ENCODE measurements at places on chromosomes 16 and 17.

- no peak for DNase-seq
Measured at GRCh38 chr17:75077496-75078283, 10.1 kb upstream of the SLC16A5 start.

DNA sequence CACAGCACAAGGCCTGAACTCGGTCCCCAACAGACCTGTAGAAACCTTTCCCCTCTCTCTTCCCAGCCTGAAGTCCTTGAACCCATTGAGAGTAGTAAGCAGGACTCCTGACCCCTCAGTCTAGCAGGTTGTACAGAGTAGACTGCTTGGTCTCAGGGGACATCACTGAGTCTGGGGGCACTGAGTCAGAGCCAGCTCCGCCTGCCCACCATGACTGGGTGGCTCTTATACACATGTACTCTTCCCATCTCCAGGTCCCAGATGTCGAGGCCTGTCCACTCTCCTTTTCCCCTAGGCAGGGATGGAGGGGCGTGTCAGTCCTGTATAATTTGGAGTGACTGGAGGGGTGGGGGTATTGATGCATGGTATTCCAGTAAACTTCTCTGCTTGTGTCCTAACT is 23.5 kb downstream of the LIG3 start:
- DNase-seq = no peak

GRCh38 chr17:66304304-66305174 is 2.1 kb downstream of the PRKCA start:
- DNase-seq = no peak

DNA sequence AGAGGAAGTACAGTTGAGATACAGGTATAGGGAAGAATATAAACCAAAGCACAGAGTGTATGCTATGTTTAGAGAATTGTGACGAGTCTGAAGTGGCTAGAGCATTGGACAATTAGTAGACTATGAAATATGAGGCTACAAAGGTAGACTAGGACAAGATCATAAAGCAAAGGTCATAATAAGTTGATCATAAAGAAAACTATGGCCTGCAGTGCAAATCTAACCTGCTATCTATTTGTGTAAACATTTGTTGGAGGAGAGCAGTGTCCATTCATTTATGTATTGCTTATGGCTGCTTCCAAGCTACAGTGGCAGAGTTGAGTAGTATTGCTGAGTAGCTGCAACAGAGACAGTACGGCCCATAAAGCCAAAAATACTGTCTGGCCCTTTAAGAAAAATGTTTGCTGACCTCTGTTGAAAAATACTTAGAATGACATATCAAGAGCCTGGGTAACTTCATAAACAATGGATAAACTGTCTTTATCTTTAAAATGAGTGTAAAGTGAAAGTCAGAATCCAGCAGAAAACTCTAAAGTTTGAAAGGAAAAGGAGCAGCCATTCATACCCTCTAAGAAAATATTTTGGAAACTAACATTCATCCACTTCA is 14.5 kb upstream of the OR1E2 start:
- no peak for DNase-seq

DNA sequence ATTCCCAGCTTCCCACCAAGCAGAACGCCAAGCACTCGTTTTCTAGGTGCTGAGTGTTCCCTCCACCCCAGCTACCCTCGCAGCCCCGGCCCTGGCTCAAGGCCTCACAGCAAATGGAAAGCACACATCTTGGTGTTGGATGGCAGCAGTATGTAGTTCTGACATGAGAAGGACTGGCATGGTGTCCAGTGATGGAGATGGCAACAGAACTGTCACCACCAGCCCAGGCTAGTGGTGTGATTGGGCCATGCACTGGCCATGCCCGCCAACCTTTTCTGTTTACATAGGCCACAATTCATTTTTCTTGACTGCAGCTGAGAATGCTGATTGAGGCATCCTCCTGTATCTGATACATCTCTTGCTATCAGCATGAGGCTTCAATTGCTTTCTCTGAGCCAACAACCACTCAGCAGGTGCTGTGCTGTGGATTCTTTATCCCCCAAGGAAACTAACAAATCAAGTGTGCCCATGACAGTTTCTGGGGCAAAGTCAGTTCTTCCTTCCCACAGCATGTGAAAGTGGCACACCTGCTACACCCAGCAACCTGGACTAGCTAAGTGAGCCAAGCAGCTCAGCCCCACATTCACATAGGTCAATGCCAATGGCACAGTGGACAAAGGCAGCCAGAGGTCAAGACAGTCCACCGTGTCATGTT is 3.8 kb downstream of the SLC12A4 start:
- no peak for DNase-seq

- DNase-seq = no peak
Measured at GRCh38 chr17:45104907-45105624, 27.2 kb downstream of the PLCD3 start.

DNA sequence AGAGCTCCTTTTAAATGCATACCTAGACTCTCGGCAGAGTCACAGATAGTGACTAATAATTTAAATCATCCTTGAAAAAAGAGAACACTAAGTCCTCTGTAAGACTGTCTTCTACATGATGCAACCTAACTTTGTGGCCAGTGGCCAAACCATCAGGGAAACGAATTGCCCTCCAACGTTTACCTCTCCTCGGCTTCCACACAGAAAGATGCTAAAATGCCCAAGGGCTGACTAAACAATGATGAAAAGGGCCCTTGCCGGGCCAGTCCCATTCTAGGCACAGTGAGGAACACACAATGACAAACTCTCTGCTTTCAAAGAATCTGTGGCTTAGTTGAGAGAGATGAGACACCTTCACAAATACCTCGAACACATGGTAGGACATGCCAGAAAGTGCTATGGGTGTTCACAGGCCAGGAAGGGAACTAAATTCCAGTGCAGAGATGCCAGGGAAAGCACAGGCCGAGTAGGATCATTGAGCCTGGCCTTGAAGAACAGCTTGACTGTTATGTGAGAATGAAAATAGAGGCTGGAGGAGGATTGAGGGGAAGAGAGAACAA is 35.3 kb upstream of the PITPNM3 start:
- peak; percentile 93 for DNase-seq
